ENCODE measurements at places on chromosomes 6 and 20.

GRCh38 chr20:18057101-18057993 is at the start of gene OVOL2:
Gene OVOL2 (minus strand): TSS chr20:18057916. CDS start chr20:18057634, 282 bp downstream.
- DNase-seq: no peak

DNA sequence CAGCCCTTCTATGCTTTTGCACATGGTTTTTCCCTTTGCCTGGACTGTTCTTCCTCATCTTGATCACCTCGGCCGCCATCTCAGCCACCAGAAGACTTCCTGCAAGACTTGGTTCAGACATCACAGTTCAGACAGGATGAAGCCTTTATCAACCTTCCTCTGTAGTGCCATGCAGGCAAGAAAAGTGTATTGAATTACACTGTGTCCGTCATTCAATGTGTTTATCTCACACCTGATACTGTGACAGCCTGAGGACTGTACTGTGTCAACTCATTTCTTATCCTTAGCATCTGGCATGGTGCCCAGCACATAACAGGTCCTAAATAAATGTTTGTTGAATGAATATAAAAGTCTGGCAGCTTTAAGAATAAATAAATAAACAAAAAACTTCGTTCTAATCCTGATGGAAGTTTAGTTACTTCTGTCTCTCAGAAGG is 133.3 kb upstream of the MAN1A1 start:
- DNase-seq: no peak

DNA sequence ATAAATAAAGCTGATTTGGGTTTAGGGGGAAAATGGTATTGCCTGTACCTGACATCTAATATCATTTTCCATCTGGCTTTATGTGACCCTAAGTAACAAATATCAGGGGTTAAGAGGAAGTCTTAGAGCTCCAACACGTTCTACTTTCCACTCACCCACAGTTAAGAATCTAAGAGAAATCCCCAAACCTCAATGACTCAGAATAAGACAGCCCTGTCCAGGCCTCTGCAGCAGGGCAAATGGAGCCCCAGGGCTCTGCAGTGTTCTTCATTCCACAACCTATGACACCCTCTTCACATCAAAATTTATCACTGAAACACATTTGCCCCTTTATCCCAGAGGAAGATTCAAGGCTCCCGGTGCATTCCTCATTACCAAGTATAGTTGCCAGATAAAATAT is 20.3 kb upstream of the TENT5A start:
- no peak for DNase-seq

DNA sequence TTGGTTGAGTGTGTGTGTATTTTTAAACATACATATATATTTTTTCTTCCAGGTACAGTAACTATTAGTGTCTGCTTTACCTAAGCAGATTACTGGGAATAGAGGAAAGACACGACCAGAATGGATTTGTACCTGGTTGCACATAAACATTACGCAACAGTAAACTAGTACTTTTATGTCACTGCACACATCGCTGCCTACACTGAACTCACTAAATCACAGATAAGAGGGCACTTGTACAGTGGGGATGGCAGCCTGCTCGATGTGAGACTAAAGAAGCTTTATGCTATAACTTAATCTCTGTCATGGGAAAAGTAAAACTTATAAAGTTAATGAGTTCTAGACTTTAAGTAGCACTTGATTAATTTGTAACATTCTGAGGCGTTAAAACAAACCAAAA is 89.5 kb upstream of the SIM1 start:
- no peak for DNase-seq

DNA sequence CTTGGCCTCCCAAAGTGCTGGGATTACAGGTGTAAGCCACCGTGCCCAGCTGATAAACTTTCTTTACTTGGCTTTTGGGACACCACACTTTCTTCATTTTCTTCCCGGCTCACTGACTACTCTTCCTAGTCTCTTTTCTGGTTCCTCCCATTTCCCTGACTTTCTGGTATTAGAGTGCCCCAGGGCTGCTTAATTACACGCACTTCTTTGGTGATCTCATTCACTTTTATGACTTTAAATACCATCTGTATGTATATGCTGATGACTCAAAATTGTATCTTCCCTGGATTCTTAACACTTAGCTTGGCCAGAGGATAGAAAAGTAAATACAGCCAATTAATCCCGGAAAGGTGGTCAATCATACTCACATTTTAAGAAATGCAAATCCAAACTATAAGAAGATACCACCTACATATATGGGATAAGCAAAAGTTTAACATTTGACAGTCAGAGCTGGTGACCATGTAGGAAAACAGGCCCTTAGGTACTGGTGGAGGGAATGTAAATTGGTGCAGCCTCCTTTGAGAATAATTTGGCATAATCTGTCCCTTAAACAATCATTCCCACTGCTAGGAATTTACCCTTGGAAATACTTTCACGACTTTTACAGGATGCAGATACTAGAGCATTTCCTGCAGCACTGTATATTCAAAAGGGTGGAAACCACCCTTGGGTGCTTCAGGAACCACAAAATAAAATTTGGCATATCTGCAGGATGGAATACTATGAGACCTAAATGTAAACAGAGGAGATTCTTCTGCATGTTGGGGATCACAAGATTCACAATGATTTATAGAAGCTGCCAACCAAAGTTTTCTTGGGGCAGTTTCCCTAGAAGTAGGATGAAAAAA is 9.4 kb upstream of the NANP start:
- no peak for DNase-seq

DNA sequence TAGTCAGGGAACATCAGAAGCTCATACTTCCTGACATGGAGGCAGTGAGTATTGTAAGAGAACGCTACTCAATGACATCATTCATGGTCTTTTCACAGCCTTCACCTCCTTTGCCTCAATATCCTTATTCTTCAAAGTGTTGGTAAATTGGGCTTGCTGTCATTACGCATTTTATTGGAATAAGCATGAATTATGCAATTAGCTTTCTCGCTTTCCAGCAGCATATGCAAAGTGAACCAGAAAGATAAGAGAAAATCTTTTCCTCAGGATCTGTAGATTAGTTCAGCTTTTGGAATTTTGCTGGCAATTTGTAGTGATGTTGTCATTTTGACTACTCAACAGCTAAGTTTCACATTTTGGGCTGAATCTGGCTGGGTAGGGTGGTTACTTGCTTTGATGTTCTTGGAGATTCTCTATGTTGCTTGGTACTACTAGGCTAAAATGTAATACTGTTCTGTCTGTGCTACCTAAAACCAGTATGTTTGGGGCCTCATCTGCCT is 1012.1 kb downstream of the KIF16B start:
- no peak for DNase-seq

- DNase-seq: no peak
These were observed 7.4 kb downstream of the LY86 start for GRCh38 chr6:6595952-6596351.

- DNase-seq: no peak
These were observed 13.3 kb downstream of the GRM4 start for GRCh38 chr6:34132486-34133185.

GRCh38 chr6:35048631-35049083 is 92.5 kb downstream of the TCP11 start:
- no peak for DNase-seq

GRCh38 chr6:79180052-79180451 is 54.4 kb downstream of the HMGN3 start:
- DNase-seq: no peak

- no peak for DNase-seq
These were observed 25.9 kb downstream of the TAF4 start for GRCh38 chr20:62039738-62040137.

GRCh38 chr6:169859978-169860703 is 108.7 kb downstream of the ERMARD start:
- DNase-seq: no peak

GRCh38 chr6:128425856-128426255 is 94.5 kb downstream of the PTPRK start:
- DNase-seq: no peak

- DNase-seq: no peak
These were observed 16.9 kb upstream of the IL17F start for GRCh38 chr6:52261229-52261628.

DNA sequence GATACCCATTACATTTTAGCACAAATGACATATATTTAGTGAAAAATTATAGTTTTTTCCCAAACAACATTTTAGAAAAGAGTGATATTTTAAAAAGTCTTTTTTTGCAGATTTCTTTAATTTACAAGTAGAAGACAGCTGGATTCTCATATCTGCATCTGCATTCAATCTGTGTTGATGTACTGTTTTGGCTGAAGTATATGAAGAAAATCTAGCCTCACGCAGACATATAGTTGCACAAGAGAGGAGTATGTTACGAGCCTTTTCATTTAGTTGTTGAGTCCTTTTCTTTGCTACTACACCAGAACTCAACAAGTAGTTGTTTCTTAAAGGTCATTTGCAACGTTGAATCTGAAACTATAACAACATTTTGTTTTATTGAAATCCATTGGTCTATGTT is 314.3 kb upstream of the SUPT3H start:
- no peak for DNase-seq

- no peak for DNase-seq
These were observed 50.8 kb downstream of the ZMYND8 start for GRCh38 chr20:47305667-47306066.

DNA sequence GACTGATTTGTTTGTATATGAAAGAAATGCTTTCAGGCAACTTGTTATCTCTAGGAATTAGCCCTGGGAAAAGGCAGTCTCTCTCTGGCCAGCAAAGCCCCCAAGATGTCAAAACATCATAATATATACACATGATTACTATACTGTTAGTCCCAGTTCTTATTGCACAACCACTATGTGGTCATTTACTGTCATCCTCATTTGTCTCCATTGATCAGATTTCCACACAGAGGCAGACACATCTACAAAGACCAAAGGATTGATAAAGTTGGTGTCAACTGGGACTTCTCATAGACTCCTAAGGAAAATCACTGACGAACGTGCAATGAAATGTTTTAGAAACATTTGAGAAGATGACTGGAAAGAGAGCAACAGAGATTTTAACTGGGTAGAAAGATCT is 71.9 kb upstream of the POPDC3 start:
- no peak for DNase-seq

DNA sequence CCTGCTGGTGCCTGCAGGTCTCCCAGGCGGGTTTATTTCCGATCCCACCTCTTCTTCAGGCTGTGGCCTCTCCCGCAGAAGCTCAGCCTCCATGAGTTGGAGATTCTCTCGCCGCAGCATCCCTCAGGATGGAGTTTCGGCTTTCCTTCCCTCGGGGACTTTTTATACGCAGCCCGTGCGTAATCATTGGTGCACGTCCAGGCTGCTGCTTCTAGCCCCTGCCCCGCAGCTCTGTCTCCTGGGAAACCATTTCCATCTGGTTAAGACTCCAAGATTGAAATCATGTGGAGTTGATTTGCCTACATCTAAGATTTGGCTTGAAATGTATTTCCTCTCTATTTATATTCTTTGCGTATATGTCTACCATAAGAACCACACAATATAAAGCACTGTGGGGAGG is 46.7 kb upstream of the CARMIL1 start:
- DNase-seq: no peak

- no peak for DNase-seq
These were observed 2.1 kb upstream of the GATA5 start for GRCh38 chr20:62477669-62478455.
